ENCODE measurements at places on chromosomes 7 and 10.

GRCh38 chr10:88792661-88793060, 9.9 kb upstream of the LIPM start:
- DNase-seq, result no peak

DNA sequence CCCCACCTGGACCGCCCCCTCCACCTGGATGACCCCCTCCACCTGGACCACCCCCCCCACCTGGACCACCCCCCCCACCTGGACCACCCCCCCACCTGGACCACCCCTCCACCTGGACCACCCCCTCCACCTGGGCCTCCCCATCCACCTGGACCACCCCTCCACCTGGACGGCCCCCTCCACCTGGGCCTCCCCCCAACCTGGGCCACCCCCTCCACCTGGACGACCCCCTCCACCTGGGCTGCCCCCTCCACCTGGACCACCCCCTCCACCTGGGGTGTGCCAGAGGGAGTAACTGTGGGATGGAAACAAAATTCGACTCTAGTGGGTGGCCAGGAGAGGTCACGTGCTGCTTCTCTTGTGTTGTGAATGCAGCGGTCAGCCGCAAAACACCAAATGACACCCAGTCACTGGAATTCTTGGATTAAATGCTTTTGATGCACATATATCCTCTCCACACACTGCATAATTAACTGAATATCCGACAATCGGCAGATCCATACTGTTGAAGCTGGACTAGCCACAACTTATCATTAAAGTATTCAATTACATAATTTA, 316.7 kb downstream of the PTPRN2 start:
- no peak for DNase-seq

DNA sequence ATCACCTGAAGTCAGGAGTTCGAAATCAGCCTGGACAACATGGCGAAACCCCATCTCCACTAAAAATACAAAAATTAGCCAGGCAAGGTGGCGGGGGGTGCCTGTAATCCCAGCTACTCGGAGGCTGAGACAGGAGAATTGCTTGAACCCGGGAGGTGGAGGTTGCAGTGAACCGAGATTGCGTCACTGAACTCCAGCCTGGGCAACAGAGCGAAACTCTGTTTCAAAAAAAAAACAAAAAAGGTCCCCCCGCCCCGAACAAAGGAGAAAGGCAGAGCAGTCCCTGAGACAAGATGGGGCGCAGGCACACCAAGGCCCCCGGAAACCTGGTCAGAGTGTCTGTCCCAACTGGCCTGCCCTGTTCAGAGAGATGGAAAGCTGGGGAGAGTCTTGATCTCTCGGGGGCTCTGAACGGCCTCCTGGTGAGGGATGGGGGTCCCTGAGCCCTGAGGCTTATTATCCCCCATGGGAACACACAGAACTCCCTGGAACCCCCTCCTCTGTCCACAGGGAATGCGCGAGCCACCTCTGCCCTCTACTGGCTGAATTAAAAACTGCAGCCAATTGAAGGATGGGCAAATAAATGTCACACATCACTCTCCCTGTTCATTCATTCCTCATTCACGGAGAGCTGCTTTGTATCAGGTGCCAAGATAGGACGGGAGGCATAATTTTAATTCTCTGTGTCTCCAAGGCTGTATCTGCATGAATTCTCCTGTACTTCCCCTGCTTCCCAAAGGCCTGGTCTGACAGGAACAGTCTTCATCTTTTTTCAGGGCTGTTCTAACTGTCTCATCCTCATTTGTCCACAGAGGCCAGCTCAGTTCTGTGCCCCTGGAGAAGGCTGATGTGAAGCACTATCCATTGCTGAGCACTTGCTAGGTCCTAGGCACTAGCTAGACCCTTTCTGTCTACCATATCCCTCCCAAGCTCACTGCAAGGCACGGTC, 28.9 kb downstream of the MAT1A start:
- peak; percentile 43 for DNase-seq

DNA sequence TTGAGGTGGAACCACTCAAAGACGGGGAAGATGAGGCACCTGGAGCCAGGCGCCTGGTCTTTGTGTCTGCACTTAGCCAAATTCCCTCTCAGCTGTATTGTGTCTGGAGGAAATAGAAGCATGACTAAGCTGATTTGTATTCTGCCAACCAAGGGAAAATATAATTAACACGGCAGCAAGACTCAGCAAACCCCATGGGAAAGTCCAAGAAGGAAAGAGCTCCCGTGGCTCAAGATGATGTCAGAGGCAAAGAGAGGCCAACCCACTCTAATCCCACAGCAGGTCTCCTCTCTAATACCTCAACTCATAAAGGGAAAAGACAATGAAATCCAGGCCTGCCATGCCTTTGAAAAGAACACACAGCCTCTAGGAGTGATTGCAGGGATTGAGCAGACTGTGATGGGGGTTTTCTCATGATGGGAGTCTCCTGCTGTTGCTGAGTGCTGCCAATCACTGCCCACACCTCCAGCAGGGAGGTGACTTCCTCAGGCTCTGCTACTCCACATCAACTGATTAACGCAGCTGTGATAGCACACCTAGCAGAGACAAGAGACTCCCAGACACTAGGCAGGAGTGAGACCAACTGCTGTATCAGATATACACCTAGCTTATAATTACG, 255.5 kb upstream of the C7orf33 start:
- no peak for DNase-seq

GRCh38 chr10:100781145-100781665, 35.8 kb downstream of the PAX2 start:
- DNase-seq, result no peak

DNA sequence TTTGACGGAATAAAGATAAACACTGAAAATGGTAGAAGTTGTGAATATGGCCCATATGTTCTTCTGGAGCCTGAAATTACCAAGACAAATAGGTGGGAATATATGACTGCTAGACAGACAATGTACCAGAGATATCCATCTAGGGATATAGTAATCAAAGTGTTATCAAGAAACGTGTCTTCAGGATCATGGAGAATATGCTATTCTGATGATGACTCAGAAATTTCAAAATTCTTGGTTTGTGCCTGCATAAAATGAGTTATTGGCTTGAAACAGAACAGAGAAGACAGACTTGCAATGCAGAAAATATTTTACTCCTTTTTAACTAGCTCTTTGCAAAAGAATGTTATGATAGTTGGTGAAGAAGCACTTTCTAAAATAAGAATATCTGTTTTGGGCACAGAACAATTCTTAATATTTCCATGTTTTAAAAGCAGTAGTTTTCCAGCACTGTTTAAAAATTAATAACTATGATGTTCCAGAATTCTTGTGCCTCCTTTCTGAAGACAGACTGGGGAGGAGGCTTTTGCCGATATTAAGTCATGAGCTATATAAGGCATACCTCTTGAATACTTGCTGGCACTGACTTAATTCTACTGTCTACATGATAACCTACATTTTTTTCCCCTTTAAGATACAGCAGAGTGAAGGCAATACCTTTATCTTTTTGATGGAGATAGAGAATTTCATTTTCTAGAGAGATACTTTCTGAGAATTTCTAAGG, 34.4 kb upstream of the CABCOCO1 start:
- no peak for DNase-seq

- DNase-seq, result no peak
Measured at GRCh38 chr7:68065581-68065980, 1068.9 kb downstream of the TYW1 start.

DNA sequence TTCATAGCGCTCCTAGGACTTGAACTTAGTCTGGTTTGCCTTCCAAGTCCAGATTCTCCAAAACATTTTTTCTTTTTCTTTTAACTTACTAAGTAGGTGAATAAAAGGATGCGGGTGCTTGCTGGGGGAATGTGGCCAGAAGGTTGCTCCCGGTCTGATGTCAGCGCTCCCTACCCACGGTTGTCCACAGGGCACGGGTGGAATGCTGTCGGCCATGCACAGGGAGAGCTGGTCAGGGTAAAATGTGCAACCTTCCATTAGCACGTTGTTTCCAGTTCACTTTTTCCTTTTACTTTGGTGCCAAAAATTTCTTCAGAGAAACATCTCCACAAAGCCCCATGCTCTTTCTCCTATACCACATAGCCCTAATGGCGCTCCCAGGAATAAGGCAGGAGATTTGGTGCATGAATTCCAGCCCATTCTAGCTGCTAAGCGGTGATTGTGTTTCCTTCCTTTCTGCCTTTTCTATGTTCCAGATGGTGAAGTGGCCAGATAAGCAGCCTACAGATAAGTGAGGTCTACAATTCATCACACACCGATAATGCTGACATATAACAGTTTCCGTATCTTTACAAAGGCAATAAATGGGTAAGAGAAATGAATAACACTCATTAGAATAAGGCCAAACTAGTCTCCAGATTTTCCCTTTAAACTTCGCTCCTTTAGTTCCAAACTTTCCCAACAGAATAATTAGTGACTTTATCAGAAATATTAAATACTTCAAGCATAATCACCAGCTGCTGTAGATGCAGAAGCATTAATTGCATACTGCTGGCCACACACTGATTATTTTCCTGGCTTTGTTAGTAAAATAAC, 138.3 kb upstream of the FGFR2 start:
- no peak for DNase-seq

DNA sequence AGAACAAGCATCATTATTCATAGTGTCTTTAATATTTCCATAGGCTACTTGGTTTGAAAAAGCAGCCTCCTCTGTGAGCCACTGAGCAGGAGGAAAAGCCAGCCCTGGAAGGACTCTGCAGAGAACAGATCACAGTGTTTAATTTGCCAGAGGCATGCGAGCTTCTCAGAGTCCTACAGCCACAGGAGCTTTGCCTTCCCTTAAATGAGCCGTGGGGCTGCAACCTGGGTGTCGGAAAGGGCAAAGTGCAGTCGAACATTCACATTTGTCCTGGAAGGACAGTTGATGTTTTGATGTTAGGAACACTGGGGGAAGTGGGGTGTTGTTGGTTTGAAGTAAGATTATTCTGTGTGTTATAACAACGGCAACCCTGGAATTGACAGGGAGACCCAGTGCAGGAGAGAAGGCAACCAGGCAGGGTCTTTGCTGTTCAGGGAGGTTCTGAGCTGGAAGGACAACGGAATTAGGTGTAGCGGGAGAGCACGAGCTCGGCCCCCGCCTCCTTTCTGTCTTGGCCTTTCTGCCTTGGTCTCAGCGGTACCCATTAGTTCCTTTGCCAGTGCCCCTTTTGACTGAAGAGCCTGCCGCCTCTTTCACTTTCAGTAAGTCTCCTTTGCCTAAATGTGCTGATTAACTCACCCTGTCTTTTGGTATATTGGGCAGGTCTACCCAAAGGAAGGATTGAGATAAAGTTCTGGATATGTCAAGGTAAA, 192.3 kb upstream of the PITRM1 start:
- no peak for DNase-seq

GRCh38 chr7:154342971-154343633, 290.9 kb downstream of the DPP6 start:
- DNase-seq, result no peak

DNA sequence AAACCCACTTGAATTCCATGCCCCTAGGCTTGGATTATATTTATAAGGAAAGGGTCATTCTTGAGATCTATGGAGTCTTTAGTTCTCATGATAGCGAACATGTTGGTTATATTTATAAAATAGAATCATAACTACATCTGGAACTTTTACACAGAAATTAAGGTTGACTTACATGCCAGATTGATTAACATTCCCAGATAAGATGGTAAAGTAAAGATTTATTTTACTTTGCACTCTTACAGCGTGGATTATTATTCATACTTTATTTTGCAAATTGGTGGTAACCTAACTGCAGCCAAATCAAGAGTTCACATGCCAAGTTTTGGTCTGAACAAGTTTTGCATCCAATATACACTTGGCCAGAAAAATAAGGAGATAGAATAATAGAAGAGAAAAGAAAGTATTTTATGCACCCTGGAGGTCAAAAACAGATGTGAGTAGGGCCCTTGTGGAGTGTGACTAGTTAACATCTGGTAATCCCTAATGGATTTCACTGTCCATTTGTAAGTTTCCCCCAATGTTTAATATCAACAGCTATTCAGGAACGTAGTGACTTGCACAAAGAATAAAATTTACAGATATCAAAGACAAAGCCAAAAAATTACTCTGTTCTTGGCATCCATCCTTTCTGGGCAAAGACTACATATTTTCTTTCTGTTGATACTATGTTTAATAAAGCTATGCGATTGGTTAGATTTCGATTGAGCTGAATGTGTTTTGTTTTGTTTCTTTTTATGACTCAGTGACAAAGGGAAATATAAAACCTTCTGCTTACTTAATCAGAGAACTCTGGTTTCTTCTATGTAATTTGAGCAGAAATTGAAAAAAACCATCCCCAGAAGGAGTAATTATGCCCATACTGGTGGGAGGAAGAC, 10.1 kb upstream of the TMEM26 start:
- DNase-seq, result no peak

- peak; percentile 12 for DNase-seq
Measured at GRCh38 chr10:17273403-17273802, 45.4 kb downstream of the VIM start.

DNA sequence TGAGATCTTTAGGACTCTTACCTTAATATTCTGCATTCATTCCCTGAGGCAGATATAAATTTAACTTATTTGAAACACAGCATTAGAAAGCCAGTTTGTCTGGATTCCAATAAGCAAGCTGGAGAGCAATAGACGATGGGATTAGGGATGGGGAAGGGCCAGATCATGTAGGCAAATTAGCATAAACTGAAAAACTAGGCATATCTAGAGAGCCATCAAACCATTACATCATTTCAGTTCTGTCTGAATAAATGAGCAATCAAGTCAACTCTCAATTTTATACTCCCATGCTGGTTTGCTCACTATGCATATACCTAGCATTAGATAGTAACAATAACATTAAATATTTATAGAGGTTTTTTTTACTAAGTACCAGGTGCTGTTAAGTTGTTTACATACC, 583.6 kb upstream of the LRRN3 start:
- no peak for DNase-seq

DNA sequence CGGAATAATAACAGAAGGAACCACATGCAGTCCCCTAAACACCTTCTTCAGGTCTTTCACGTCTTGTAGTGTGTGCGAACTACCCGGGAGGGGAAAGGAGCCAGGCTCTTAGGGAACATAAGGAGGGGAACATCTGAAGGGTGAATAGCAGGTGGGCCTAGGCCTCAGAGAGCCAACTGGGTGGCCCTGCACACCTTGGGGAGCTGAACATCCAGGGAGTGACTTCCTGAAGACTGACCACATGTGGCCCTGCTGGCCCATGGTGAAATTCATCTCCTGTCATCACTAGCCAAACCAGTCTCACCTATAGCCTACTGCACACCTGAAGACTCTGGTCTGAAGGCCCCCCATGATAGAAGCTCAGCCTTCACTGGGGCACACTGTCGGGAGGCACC, 5.6 kb downstream of the CALML3 start:
- DNase-seq, result no peak

DNA sequence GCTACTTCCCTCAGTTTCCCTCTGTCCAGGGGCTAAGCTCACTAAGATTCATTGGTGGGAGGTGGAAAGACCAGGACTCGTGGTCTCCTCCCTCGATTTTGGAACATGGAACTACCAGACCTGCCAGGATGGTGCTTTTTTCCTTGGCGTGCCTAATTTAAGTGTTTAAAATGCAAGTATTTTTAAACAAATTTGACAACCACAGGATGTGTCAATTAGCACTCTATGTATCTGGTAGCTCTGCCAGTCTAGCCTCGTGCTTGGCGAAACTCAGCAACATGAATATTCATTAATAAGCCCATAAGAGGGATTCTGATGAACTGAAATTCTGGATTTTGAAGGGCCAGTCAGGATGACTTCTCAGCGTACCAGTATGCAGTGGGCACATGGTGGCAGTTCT, 145.0 kb upstream of the PRR15 start:
- no peak for DNase-seq

- no peak for DNase-seq
Measured at GRCh38 chr7:68619526-68619925, 978.7 kb upstream of the AUTS2 start.

- DNase-seq, result no peak
Measured at GRCh38 chr10:8104005-8104404, 49.5 kb downstream of the GATA3 start.
